GM12891 (cell line): ENCODE measurements at places on chromosomes 1 and 21.

DNA sequence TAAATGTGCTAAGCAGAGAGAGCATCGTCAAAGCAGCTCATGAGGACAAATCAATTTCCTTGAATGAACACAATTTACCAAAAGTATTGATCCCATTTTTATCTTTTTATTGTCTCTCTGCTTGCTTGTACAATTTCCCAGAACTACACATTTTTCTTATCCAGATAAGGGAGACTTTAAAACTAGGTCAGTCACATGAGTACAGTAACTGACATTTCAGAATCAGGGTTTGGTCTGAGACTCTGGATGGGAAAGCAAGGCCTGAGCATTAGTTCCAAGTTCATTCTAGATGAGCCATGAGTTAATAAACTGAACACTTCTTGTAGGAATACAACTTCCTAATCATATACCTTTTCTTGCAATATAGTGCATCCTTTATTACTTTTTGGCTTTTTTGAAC is 11.5 kb upstream of the DENND2D start:
- no peak for DNase-seq

DNA sequence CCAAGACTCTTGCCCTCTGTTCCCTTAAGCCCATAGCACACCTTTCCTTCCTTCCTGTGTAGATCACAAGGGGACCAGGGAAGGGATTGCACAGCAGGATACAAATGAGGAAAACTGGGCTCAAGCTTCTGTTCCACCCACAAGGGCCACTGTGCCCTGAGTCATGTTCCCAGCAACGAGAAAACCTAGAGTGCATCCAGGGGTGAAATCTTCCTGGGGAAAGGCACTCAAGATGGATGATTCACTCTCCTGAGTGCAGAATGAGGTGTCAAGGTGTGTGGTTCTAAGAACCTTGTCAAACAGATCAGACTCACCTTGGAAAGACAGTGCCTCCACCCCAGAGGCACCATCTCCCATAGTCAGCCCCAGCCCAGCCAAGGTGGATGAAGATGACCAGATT is 40.7 kb upstream of the EYA3 start:
- DNase-seq = no peak

GRCh38 chr1:183234660-183235476 is 48.8 kb downstream of the LAMC2 start:
- DNase-seq = no peak

- DNase-seq = no peak
These were observed 4.9 kb upstream of the MAPKAPK2 start for GRCh38 chr1:206679738-206680211.

GRCh38 chr1:2928366-2929325 is 92.6 kb upstream of the ACTRT2 start:
- no peak for DNase-seq

DNA sequence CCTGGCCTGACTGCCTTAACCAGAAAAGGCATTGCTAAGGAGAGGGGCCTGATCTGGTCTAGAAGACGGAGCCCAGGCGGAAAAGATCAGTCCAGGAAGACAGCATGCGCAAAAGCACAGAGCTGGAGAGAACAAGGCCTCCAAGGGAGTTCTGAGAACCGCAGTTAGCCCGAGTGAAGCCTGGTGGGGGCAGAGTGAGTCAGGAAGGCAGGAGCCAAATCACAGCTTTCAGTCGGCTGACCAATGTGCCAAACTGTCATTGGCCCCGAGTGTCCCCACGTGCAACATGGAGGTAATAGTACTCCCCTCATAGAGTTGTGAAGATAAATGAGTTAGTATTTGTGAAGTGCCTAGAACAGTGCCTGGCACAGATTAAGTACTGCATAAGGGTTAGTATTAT is 1.2 kb upstream of the TSPAN2 start:
- DNase-seq = no peak

- DNase-seq = no peak
These were observed 48.9 kb downstream of the CD247 start for GRCh38 chr1:167469280-167469965.
